ENCODE measurements at places on chromosomes 2 and 18.

- DNase-seq: no peak
Observed at GRCh38 chr2:239158641-239159475, 242.0 kb downstream of the HDAC4 start.

DNA sequence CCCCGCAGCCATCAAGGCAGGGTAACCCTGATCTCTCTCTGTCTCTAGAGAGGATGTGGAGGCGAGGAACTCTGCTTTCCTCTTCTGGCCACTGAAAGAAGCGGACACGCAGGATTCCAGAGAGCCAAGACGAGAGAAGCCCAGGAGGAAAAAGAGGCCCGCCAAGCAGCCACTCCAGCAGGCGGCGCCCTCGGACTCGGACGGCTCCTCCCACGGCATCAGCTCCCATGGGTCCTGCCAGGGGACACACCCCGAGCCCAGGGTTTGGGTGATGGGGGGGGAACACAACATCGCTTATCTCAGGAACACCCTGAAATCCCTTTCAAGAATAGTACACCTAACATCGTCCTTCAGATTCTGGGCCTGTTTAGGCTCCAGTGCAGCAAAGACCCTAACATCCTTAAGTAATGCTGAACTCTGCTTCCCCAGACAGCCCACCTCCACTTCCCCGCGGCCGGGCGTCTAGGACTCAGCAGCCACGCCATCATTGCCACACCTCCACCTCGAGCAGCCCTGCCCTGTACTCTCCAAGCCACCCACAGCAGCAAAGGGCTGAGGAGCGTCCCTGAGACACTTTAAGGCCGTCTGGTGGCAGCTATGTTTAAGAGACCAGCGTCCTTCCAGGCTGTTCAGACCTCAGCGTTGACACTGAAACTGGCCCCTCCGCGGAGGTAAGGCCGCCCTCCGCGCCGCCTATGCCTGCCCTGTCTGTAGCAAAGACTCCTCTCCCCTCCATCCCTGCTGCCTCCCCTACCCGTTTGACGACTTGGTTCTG is 34.3 kb upstream of the CNGA3 start:
- DNase-seq: no peak

DNA sequence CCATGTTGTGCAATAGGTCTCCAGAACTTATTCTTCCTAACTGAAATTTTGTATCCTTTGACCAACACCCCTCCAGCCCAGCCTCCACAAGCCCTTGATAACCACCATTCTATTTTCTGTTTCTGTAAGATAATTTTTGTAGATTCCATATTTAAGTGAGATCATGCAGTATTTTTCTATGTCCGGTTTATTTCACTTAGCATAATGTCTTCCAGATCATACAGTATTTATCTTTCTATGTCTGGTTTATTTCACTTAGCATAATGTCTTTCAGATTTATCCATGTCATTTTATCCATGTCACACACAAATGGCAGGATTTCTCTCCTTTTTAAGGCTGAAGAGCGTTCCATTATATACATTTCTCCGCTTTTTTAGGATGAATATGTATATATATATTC is 24.4 kb upstream of the ONECUT2 start:
- DNase-seq: no peak

- DNase-seq: no peak
Observed at GRCh38 chr2:10144771-10145518, 22.4 kb downstream of the RRM2 start.

DNA sequence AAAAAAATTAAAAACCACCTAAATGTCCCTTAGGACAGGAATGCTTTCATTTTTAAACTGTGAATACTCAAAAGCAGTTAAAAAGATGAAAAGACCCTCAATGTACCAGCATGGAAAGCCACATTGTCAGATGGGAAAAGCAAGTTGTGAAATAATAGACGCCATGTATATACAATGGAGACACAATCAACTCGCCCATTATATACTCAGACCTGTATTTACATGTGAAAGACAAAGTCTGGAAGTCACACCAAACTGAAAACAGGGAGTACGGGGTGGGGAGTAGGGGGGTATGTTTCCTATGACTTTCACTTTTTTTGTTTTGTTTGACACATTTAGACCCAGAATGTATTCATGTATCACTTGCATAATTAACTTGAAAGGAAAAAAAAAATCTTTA is 75.6 kb downstream of the CELF4 start:
- DNase-seq: no peak

- no peak for DNase-seq
Observed at GRCh38 chr2:49780949-49781348, 626.6 kb upstream of the FSHR start.

DNA sequence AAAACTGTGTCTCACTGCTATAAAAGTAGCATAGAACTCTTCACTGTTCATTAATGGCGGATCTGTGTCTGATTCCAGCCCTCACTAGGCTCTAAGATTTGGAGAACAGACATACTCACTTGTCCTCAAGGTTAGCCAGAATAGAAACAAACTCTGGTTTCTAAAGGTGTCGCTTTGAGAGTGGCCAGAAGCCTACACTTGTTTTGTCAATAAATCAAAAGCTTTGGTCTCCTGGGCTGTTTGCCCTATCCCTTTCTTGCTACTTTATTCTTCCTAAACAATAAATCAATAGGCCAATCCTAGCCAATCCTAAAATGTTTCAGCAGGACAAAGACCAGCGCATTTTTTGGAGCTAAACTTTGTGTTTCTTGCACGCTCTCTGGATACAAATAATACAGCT is 1064.6 kb upstream of the CHAC2 start:
- DNase-seq: no peak

Measured in HTR-8/SVneo (cell line).